T-cell (primary cell): ENCODE measurements at places on chromosomes 16 and 17.

- peak overlapping the region; percentile 81 for H3K4me3 ChIP-seq
- peaks cover 22% of the 10 kb centered on the region for H3K4me1 ChIP-seq
- peak overlapping the region; percentile 35 for H3K27ac ChIP-seq
- H3K27me3 ChIP-seq = no peaks in the 10 kb centered on the region
- no peak for DNase-seq
- peaks cover 11% of the 10 kb centered on the region for H3K36me3 ChIP-seq
Measured at GRCh38 chr16:1534021-1535020, 855 bp downstream of the TMEM204 start.

GRCh38 chr16:85916141-85916890, 17.4 kb downstream of the IRF8 start:
- no peak overlapping the region for H3K4me3 ChIP-seq
- no peaks in the 10 kb centered on the region for H3K36me3 ChIP-seq
- DNase-seq = no peak
- no peaks in the 10 kb centered on the region for H3K4me1 ChIP-seq

DNA sequence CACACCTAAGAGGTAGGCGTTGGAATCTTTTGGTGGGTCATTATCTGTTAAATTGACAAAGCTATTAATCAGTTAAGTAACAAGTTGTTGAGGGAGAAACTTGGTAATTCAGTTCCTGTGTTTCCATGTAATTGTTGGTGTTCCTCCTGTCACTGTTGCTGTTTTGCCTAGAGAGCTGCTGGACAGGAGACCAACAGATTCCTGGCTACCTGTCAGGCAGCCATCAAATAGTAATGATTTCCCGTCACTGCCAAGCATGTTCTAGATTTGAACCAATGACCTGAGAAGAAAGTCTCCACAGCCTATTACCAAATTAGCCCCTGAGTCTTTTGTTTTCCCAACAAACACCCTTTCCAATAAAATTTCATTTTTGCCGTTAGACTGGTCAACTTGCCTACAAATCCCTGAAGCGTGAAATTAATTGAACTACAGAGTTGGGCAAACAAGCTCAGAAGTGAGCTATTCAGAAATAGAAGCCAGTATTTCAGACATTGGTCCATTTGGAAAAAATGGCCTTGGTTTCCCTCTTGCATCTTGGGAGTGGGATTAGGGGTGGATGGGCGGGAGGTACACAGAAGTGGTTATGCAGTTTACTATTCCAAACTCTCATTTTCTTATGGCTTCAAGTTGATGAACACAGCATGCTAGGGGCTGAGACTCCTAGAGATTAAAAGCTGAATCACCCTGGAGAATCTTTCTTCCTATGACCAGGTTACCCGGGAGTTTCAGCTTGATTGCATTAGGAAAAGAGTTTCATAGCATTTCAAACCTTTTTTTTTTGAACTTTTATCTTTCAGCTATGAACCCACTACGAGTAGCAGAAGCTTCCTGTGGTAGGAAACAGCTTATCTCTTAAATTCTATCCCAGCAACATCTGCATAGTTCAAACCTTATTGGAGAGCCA, 262.8 kb upstream of the MAF start:
- H3K36me3 ChIP-seq = no peaks in the 10 kb centered on the region
- DNase-seq = no peak
- no peak overlapping the region for H3K27ac ChIP-seq
- H3K4me3 ChIP-seq = no peak overlapping the region
- H3K27me3 ChIP-seq = no peaks in the 10 kb centered on the region

GRCh38 chr17:66647391-66647983, 187.4 kb upstream of the CACNG5 start:
- H3K27me3 ChIP-seq = no peaks in the 10 kb centered on the region
- H3K36me3 ChIP-seq = peaks cover 39% of the 10 kb centered on the region
- H3K4me3 ChIP-seq = no peak overlapping the region
- no peaks in the 10 kb centered on the region for H3K4me1 ChIP-seq
- H3K27ac ChIP-seq = no peak overlapping the region

DNA sequence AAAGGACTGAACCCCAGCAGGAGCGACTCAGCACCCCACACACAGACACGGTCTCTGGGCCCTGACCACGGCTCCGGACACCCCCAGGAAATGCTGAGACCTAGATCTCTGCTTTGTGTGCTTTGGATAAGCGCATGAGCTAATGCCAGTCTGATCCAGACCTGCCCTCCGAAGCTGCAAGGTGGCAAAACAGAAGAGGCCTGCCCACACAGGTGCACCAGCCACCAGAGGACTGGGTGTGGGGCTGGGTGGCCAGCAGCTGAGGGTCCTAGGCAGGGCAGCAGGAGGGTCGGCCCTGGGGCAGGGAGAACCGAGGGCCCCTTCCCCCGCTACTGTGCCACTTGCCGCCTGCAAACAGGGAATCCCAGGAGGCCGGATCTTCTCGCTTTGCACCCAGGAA, 30.7 kb upstream of the EIF1 start:
- peaks cover 7% of the 10 kb centered on the region for H3K4me1 ChIP-seq
- no peak for DNase-seq
- H3K36me3 ChIP-seq = no peaks in the 10 kb centered on the region
- H3K27ac ChIP-seq = no peak overlapping the region

DNA sequence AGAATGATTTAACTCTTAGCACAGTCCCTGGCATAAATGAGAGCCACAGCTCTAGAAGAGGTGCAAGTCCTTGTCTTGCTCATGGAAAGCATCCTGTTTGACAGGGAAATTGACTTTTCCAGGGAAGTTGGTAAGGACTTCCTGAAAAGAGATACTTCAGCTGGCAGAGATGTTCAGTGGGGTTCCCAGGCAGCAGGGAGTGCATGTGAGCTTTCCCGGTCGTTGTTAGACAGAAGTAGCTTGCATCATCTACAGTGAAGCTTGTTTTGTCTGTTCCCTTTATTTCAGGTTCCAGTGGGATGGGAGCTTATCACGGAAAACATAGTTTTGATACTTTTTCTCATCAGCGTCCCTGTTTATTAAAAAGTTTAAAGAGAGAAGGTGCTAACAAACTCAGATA, 22.9 kb downstream of the ALDH3A2 start:
- DNase-seq = no peak
- no peak overlapping the region for H3K27ac ChIP-seq
- H3K36me3 ChIP-seq = no peaks in the 10 kb centered on the region

DNA sequence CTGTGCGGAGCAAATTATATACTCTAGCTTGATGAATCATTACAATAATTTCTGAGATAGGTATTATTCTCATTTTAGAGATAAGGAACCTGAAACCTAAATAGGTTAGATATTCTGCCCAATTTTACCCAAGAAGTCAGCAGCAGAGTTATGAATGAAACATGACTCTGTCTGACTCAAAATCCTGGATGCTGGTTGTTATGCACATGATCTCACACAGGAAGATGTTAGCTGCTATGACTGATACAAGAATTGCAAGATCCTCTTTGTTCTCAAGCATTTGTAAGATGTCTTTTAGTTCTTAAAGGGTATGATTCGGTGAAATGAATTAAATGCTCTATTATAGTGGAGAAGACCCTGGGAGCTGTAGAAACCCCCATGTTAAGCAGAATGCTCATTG, 447.8 kb downstream of the KIF2B start:
- H3K27ac ChIP-seq = no peak overlapping the region
- H3K4me3 ChIP-seq = no peak overlapping the region
- DNase-seq = no peak
- H3K27me3 ChIP-seq = no peaks in the 10 kb centered on the region

GRCh38 chr17:33240362-33240761, 52.7 kb downstream of the ASIC2 start:
- no peak overlapping the region for H3K4me3 ChIP-seq
- H3K27ac ChIP-seq = no peak overlapping the region
- peaks cover 19% of the 10 kb centered on the region for H3K27me3 ChIP-seq
- DNase-seq = no peak
- H3K4me1 ChIP-seq = peaks cover 4% of the 10 kb centered on the region
- H3K36me3 ChIP-seq = no peaks in the 10 kb centered on the region

GRCh38 chr16:83911290-83911689, 12.4 kb downstream of the MLYCD start:
- H3K27me3 ChIP-seq = no peaks in the 10 kb centered on the region
- H3K4me3 ChIP-seq = no peak overlapping the region
- DNase-seq = no peak
- peaks cover 78% of the 10 kb centered on the region for H3K36me3 ChIP-seq

DNA sequence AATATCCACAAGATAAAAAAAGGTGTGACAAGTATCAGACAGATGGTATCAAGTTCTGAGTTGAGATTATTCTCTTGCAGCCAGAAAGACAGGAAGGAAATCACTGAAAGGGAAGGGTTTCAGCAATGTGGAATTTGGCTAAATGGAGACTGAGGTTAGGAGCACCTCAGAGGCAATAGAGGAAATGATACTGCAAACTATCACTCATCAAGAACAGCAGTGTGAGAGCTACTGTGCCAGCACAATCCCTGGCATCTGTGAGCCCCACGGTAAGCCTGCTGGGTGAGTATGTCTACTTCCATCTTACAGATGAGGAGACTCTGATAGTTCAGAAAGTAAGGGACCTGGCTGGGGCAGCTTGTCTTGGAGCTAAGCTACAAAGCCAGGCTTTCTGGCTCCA, 162.0 kb downstream of the SALL1 start:
- no peaks in the 10 kb centered on the region for H3K27me3 ChIP-seq
- H3K4me1 ChIP-seq = no peaks in the 10 kb centered on the region
- DNase-seq = no peak
- no peak overlapping the region for H3K4me3 ChIP-seq
- H3K27ac ChIP-seq = no peak overlapping the region
- H3K36me3 ChIP-seq = no peaks in the 10 kb centered on the region

GRCh38 chr16:62821824-62822223, 785.6 kb upstream of the CDH8 start:
- H3K4me3 ChIP-seq = no peak overlapping the region
- no peak overlapping the region for H3K27ac ChIP-seq
- H3K27me3 ChIP-seq = no peaks in the 10 kb centered on the region
- DNase-seq = no peak

GRCh38 chr16:23914946-23915530, 79.3 kb downstream of the PRKCB start:
- H3K4me1 ChIP-seq = peaks cover 15% of the 10 kb centered on the region
- no peak overlapping the region for H3K4me3 ChIP-seq
- peaks cover 3% of the 10 kb centered on the region for H3K36me3 ChIP-seq
- H3K27me3 ChIP-seq = no peaks in the 10 kb centered on the region
- H3K27ac ChIP-seq = no peak overlapping the region
- no peak for DNase-seq

- peak; percentile 73 for DNase-seq
- peaks cover 28% of the 10 kb centered on the region for H3K36me3 ChIP-seq
- H3K4me1 ChIP-seq = peaks cover 11% of the 10 kb centered on the region
- H3K4me3 ChIP-seq = peak within 1 kb of the TSS; percentile 25
Measured at GRCh38 chr17:58487589-58488427, at the start of gene HSF5. TSS of gene HSF5 (minus strand) at chr17:58488408. CDS start at chr17:58488274, 134 bp downstream.

GRCh38 chr16:53220585-53220984, 165.8 kb downstream of the CHD9 start:
- no peak overlapping the region for H3K4me3 ChIP-seq
- no peak for DNase-seq
- H3K27ac ChIP-seq = no peak overlapping the region
- H3K36me3 ChIP-seq = no peaks in the 10 kb centered on the region

- H3K27ac ChIP-seq = no peak overlapping the region
- no peak for DNase-seq
- H3K4me1 ChIP-seq = no peaks in the 10 kb centered on the region
- H3K27me3 ChIP-seq = peaks cover 7% of the 10 kb centered on the region
- H3K36me3 ChIP-seq = no peaks in the 10 kb centered on the region
- H3K4me3 ChIP-seq = no peak overlapping the region
Measured at GRCh38 chr17:37802061-37802595, 57.3 kb upstream of the HNF1B start.

DNA sequence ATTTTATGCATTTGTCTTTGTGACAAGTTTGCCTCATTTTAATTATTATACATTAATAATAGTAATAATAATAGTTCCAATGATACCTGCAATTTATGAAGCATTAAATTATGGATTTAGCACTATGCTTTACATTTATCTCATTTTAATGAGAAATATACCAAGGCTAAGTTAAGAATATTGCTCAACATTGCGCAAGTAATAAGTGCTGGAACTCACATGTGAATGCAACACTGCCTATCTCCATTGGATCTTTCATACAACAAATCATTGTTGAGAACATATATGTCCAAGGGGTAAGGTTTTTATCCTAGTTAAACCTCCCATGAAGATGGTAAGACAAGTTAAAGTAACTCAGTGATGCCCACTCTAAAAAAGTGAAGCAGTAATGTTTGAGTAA, 703.7 kb upstream of the SOX9 start:
- no peak for DNase-seq
- H3K4me3 ChIP-seq = no peak overlapping the region
- no peaks in the 10 kb centered on the region for H3K36me3 ChIP-seq
- no peak overlapping the region for H3K27ac ChIP-seq
- no peaks in the 10 kb centered on the region for H3K4me1 ChIP-seq

- H3K4me3 ChIP-seq = no peak overlapping the region
- no peak for DNase-seq
- no peak overlapping the region for H3K27ac ChIP-seq
Measured at GRCh38 chr17:75194879-75195278, 10.6 kb upstream of the NUP85 start.

GRCh38 chr16:30000735-30001631, 4.9 kb downstream of the INO80E start:
- no peaks in the 10 kb centered on the region for H3K27me3 ChIP-seq
- no peak overlapping the region for H3K27ac ChIP-seq
- H3K4me1 ChIP-seq = peaks cover 26% of the 10 kb centered on the region
- no peak overlapping the region for H3K4me3 ChIP-seq
- peaks cover 38% of the 10 kb centered on the region for H3K36me3 ChIP-seq
- no peak for DNase-seq

GRCh38 chr16:50884066-50884860, 142.4 kb downstream of the CYLD start:
- no peak overlapping the region for H3K4me3 ChIP-seq
- no peak overlapping the region for H3K27ac ChIP-seq
- H3K4me1 ChIP-seq = no peaks in the 10 kb centered on the region
- H3K36me3 ChIP-seq = no peaks in the 10 kb centered on the region
- DNase-seq = no peak

DNA sequence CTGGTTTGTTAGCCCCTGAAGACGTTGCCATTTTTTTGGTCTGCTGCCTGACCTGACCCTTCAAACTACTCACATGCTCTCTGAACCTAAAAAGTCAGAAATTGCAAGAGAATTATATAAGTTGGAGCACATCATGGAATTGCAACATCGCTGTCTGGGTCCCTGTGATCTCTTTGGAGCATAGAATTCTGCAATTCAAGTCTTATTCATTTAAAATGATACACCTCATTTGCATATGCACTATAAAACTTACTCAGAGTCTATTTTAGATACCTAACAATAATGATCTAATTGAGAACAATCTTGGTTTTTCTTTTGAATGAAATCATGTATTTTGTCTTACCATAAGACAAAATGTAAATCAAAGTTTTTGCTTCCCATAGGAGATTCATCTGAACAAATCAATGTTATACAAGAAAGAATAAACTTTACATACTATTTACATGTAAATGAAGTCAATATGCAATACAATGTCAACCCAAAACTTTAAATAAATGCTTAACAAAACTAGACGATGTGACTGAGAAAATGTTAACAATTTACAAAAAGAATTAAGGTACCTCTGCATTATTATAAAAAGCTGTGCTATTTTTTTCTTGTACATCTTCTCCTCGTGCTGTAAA, 99.7 kb downstream of the HELZ start:
- DNase-seq = no peak
- H3K4me1 ChIP-seq = no peaks in the 10 kb centered on the region
- no peaks in the 10 kb centered on the region for H3K27me3 ChIP-seq
- H3K4me3 ChIP-seq = no peak overlapping the region
- peaks cover 9% of the 10 kb centered on the region for H3K36me3 ChIP-seq
- H3K27ac ChIP-seq = no peak overlapping the region

- H3K4me3 ChIP-seq = no peak overlapping the region
- H3K36me3 ChIP-seq = no peaks in the 10 kb centered on the region
- no peak for DNase-seq
- H3K4me1 ChIP-seq = no peaks in the 10 kb centered on the region
- H3K27ac ChIP-seq = no peak overlapping the region
- peaks cover 9% of the 10 kb centered on the region for H3K27me3 ChIP-seq
Measured at GRCh38 chr17:6070913-6071511, 833 bp downstream of the WSCD1 start.
